ENCODE measurements at places on chromosomes 1 and 21.

- no peak for DNase-seq
Measured at GRCh38 chr21:25556091-25556490, 51.2 kb downstream of the MRPL39 start.

GRCh38 chr1:177306019-177306415 lies 135.3 kb downstream of the BRINP2 start:
- no peak for DNase-seq

- no peak for DNase-seq
Measured at GRCh38 chr1:23473037-23473800, 10.8 kb downstream of the ASAP3 start.

- no peak for DNase-seq
Measured at GRCh38 chr1:78577257-78578100, 42.8 kb upstream of the IFI44L start.

- no peak for DNase-seq
Measured at GRCh38 chr21:45226540-45227326, 61.0 kb downstream of the POFUT2 start.

GRCh38 chr1:205774198-205775014 lies 876 bp downstream of the RAB29 start:
- no peak for DNase-seq

- no peak for DNase-seq
Measured at GRCh38 chr1:228332797-228333738, 73.6 kb downstream of the TRIM11 start.

DNA sequence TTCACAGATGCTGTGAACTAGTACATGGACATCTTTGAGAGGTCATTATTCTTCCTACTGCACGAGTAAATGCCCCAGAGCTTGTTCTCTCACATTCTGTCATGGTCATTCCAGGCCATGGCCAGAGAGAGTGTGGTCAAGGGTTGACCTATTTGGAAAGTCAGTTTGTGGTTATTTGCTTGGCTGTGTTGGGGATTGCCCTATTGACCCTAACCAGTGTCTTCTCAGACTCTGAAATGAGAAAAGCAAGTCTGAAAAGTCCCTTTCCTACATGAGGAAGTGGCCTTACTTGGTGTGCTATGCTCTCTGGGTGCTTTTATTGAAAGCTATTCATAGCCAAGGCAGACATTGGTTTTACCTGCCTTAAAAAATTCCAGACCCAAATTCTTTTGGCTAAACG lies 26.6 kb downstream of the CLIC6 start:
- no peak for DNase-seq

DNA sequence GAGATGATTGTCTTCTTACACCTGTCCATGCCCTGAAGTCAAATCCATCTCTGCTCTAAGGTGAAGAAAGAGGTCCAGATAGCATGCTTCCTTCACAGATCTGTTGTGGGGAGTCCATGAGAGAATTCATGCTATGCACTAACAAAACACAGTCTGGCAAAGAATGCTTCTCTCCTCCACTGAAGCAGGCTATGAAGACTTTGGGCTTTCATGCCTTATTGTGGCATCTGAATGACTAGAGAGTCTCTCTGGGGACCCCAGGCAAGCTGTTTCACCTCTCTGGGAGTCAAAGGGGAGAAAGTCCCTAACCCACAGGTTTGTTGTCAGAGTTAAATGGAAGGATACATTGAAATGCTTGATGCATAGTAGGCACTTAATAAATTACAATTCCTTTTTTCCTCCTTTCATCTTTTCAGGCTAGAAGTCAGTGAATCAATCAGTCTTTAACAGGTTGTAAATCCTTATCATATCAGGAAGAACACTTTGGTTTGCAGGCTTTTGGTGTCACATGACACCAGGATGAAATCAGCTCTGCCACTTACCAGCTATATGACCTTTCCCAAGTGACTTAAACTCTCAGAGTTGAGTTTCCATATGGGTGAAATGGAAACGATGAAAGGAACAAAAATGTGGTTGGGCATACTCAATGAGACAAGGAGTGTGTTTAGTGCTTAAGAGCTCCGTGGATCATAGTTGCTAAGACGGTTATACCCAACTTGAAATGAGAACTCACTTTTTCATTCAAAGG lies 200.1 kb upstream of the DAB1 start:
- DNase-seq: no peak

- DNase-seq: no peak
Measured at GRCh38 chr1:247435030-247435758, 19.2 kb downstream of the NLRP3 start.

DNA sequence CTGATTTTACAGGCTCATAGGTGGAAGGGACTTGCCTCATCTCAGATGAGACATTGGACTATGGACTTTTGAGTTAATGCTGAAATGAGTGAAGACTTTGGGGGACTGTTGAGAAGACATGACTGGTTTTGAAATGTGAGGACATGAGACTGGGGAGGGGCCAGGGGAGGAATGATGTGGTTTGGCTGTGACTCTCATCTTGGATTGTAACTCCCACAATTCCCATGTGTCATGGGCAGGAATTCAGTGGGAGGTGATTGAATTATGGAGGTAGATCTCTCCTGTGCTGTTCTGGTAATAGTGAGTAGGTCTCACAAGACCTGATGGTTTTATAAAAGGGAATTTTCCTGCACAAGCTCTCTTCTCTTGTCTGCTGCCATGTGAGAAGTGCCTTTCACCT lies 20.8 kb downstream of the SCYL3 start:
- DNase-seq: no peak

- DNase-seq: no peak
Measured at GRCh38 chr1:240610636-240611035, 1.3 kb downstream of the GREM2 start.

- no peak for DNase-seq
Measured at GRCh38 chr1:184943998-184944397, 30.3 kb downstream of the NIBAN1 start.

- DNase-seq: no peak
Measured at GRCh38 chr1:158008630-158009029, 15.2 kb downstream of the KIRREL1 start.

DNA sequence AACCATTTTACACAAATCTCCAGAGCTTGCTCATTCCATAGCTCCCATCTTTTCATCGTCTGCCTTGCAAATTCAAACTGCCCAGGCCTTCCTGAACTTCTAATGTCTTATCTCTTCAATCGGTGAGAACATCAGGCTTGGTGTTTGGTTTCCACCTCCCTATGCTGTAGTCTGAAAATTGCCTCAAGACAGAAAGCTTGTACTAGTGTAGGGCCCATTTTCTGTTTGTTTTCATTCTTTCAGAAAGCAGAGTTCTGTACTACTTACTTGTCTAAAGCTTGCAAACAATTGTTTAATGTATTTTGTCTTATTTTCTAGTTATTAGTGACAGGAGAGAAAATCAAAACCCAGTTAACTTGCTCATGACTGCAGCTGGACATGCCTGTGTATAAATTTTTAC lies 16.8 kb downstream of the HOOK1 start:
- no peak for DNase-seq

GRCh38 chr1:112618721-112619517 lies at the start of gene ST7L:
ST7L (minus strand) TSS chr1:112619141; CDS start chr1:112619113, 28 bp downstream.
- DNase-seq: peak; percentile 51

GRCh38 chr1:69263921-69264391 lies 303.8 kb upstream of the LRRC7 start:
- no peak for DNase-seq

DNA sequence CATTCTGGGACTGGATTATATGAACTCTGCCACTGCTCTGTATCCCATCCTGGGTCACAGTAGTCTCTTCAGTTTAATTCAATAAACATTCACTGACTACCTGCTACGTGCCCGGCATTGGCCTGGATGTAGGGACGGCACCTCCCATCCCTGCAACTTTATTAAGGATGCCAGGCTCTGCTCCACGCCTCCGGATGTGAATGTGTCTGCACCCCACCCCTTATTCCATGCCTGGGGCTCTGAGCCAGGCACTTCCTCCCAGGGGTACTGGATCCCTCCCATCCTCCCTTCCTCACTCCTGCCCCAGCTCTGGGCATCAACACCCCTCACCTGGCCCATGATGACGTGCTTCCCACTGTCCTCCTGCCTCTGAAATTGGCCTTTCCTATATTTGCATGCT lies 53.7 kb downstream of the KCNN3 start:
- no peak for DNase-seq

GRCh38 chr1:205930799-205931281 lies 12.4 kb downstream of the SLC26A9 start:
- DNase-seq: no peak

DNA sequence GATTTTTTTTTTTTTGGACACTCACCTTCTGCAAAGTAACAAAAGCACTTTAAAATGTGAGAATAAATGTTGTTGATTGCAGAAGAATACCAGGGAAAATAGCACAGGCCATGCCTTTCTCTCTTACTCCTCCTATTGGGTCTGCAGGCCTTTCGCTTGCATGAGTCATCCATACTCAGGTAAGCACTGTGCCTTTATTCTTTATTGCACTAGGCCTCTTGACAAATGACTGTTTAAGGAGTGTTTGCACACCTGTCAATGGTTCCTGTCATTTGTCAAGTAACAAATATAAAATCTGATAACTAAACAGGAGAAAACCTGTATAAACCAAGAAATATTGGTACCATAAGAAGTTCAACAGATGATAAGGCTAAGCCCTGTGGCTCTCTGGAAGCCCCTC lies 106.5 kb downstream of the RGS7 start:
- no peak for DNase-seq

- DNase-seq: no peak
Measured at GRCh38 chr1:174550296-174550695, 102.5 kb downstream of the GPR52 start.

DNA sequence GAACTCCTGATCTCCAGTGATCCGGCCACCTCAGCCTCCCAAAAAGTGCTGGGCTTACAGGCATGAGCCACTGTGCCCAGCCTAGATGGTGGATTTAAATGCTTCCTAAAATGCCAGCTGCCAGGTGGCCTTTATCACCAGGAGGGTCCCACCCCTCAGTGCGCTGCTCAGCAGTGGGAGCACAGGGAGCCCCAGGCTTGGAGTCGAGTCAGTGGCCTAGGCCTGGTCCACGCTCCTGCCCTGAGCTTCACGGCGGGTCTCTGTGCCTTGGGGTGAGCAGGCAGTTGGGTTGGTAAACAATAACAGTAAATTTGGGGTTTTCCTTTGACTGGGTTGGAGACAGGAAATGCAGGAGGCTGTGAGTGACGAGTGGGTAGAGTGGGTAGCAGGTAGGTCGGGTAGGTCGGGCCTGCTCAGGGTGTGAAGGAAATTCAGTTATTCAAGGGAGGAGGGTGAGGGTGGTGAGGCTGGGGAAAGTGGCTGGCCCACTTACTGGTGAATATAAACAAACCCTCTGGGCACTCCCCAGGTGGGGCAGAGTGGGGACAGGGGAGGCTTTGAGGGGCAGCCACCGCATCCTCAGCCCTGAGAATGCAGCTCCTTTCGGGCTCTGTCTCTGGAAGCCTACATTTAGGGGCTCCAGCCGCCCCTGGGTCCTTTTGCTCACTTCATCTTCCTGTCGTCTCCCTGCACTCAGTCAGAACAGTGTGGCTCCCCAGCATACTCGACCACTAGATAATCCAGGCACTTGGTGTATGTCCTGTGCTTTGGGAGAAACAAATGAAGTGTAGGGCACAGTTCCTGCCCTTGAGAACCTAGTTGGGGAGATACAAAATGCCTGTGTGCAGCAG lies 33.5 kb upstream of the IL19 start:
- DNase-seq: no peak

DNA sequence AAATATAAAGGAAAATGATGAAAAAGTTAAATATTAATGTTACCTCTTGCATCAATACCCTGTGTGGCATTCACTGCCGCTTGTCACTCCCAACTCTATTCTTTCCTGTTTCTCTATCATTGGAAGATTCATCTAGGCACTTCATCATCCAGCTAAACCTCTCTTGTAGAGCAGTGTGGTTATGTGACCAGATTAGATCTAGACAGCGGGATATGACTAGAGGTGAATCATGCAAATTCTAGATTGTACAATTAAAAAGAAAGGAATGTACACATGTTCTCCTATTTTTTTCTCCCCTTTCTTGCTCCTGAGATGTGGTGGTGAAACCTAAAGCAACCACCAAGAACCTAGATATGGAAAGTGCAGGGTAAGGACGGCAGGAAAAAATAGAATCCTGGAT lies 174.1 kb downstream of the LBR start:
- DNase-seq: no peak

DNA sequence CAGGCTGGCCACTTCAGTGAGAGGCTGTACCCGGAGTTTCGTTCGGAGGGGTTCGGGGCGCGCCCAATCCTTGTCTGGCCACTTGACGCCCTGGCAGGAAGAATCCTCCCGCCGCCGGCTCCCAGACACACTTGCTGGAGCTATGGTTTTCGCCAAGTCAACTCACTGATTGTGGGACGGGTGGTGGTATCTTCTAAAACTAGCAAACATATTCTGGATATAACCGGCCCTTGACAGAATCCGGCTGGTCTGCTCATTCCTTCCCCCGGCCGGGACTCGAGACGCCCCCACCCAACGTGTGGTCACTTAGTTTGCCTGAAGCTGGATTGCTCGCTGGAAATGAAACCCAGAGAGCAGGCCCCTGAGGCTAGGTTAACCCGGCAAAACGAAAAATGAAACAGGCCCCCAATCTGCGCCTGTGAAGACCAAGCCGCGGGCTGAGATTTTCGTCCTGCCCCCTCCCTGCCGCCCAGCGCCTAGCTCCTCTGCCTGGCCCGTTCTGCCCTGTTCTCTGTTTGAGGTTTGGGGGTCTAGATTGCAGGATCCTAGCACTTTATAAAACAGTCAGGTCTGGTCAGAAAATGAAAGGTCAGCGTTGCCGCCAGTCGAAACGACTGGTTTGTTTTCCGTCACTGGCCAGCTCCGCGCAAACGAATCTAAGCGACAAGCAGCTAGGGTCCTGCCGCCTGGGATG lies 4.6 kb downstream of the GFI1 start:
- DNase-seq: no peak

GRCh38 chr1:150762552-150762951 lies 3.0 kb downstream of the CTSS start:
- DNase-seq: no peak

GRCh38 chr21:41606706-41607105 lies 98.7 kb upstream of the TMPRSS2 start:
- no peak for DNase-seq

DNA sequence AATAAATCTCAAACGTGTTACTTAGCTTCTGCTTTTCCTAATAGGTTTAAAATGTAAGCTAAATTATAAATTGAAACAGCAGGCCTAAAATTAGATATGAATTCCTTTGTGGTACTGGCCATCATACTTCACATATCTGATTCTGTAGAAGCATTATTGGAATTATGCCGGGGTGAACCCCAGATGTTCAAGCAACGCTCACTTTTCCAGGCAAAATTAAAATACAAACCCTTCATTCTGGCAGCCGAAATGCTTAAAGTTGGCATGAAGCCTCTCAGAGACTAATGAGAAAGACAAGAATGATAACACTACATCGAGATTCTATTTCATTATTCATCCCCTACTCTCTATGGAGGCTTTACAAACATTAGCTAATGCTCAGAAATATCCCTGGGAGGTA lies 1352.7 kb upstream of the ADGRL2 start:
- no peak for DNase-seq

GRCh38 chr1:232650845-232651244 lies 20.9 kb upstream of the SIPA1L2 start:
- no peak for DNase-seq

GRCh38 chr1:208203127-208203847 lies 40.9 kb downstream of the PLXNA2 start:
- DNase-seq: no peak
